ENCODE measurements at places on chromosomes 16 and 17.
A peak's percentile ranks its signal among the peaks of the same experiment; 100 is the strongest.

DNA sequence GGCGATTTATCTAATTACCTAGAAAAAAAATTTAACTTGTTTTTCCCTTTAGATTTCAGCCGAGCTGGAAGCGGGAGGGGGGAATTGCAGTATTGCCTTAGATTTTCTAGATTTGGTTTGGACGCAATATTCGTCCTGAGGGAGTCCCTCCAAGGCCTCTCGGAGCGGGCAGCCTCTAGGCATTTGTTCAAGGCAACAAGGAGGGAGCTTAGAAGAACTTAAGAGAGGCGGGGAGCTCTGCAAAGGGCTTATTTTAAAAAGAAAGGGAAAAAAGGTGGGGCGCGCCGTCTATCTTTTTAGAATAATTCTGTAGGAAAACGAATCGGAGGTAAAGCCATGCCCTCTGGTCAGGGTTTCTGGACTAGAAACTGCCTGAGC is 407 bp upstream of the TMEM94 start:
- no peak for DNase-seq

DNA sequence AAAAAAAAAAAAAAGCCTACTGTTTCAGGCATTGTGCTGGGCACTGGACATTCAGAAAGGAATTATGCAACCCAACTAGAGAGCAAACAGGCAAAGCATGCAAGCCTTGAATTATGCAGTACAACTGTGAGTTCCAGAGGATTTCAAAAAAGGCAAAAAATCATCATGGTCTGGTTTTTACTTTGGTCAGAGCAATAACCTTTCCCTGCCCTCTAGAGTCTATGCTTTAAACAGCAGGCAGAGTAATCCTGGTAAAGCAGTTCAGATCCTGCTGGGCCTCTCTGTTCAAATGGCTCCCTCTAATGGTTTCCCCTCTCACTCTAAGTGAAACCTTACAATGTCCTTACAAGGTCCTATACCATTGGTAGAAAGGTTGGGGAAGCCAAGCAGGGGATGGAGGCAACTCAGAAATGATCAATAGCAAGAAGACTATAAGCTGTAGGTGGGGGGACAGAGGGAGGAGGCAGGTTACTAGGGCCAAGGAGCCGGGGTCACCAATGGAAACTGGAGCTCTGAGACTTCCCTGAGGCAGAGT is 4.6 kb upstream of the TAF15 start:
- DNase-seq: peak; percentile 91

- no peak for DNase-seq
Measured at GRCh38 chr16:52592778-52593177, 45.8 kb upstream of the TOX3 start.

GRCh38 chr17:27793906-27794569 is 6.3 kb downstream of the NOS2 start:
- no peak for DNase-seq

- DNase-seq: no peak
Measured at GRCh38 chr16:81705261-81705660, 73.8 kb upstream of the PLCG2 start.

- no peak for DNase-seq
Measured at GRCh38 chr16:35744084-35744483, 2284.7 kb downstream of the TP53TG3F start.

- no peak for DNase-seq
Measured at GRCh38 chr17:72104863-72105234, 16.0 kb upstream of the SOX9 start.

DNA sequence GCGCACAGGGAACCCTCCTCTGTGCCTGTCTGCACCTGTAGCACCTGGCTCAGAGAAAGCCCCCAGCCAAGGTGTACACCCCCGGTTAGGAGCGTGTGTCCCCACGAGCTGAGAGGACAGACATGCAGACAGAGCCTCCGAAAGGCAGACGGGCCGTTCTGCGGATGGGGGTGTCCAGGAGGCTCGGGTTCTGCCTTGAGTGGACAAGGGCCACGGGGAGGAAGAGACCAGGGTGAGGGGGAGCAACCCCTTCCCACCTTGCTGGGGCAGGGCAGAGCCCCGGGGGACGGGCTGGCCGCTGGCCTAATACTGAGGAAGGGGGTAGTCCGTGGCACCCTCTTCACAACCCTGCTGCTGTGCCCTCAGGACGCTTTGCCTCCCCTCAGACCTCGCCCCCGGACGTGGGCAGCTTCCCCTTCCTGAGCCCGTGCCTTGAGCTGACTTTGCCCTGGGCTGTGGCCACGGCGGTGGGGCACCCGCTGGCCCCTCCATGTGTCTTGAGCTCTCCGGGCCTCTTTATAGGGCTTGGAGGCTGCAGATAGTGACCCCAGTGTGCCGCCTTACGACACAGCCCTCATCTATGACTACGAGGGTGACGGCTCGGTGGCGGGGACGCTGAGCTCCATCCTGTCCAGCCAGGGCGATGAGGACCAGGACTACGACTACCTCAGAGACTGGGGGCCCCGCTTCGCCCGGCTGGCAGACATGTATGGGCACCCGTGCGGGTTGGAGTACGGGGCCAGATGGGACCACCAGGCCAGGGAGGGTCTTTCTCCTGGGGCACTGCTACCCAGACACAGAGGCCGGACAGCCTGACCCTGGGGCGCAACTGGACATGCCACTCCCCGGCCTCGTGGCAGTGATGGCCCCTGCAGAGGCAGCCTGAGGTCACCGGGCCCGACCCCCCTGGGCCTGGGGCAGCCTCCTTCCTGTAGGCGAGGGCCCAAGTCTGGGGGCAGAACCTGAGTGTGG is 5.7 kb downstream of the SLC22A31 start:
- DNase-seq: no peak

DNA sequence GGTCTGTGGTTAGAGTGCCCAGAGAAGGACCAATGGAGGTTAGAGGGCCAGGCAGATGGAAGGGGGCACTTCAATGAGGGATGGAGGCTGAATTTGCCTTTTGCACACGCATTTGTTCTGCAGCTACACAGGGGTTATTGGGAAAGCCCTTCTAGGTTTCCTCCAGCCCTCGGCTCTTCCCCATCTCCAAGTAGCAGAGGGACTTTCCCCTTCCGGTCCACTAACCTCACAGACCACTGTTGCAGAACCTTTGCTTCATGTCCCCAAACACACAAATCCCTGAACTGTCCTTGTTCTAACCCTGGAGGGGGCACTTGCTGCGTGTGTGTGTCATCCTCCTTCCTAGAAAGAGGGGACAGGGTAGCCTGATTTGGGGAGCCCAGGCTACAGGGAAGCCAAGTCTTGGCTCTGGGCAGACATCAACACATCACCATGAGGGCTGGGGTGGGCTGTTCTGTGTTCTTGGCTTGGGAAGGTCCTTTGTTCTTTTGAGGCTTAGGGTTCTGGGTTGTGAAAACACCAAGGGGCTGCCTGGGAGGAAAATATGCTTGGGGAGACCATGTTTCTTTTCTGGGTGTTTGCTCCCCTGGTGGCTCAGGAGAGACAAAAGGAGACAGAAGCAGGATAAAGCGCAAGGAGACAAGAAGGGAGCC is 7.3 kb upstream of the NR1D1 start:
- no peak for DNase-seq

GRCh38 chr16:77970371-77970770 is 52.0 kb upstream of the CLEC3A start:
- no peak for DNase-seq

GRCh38 chr16:2591476-2592240 is 53.8 kb downstream of the PDPK1 start:
- DNase-seq: no peak

DNA sequence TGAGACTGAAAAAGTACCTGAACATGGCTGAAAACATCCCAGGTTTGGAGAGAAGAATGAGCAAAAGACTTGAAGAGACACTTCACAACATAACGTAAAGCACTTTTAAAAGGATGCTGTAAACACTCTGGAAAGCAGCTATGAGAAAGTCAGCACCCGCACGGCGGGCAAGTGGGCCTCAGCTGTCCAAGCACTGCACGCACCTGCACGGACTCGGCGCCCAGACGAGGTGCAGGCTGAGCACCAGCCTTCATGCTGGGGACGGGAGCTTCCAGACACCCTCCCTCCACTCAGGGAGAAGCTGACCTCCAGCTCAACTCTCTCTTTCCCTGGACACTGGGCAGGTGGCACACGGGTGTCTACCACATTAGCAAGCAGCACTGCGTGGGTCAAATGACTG is 13.1 kb downstream of the CCDC57 start:
- DNase-seq: no peak

DNA sequence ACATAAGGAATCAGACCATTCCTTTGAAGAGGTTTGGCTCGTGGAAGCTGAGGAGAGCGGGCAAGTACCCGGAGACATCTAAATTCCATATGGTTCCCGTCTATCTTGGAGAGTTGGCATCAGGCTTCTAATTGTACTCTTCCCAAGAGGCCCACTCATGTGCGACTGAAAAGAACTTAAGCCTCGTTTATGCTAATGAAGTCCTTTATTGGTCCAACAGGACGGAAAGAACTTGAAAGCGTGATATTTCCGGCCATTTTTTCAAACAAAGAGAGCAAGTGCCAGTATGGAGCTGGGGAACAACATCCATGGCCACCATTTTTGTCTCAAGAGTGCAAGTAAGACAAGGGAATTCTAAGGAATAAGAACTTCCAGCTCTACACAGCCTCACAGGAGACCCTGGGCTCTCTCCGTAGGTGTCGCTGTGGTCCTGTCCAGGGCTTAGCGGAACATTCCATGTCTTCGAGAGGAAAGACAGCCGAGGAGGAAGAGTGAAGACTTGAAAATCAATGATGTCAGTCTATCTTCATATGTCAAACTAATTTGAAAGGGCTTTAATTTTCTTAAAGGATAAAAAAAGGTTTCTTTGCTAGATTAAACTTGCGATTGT is 566.0 kb upstream of the PSMD7 start:
- no peak for DNase-seq

GRCh38 chr17:29068818-29069217 is 25.9 kb downstream of the PIPOX start:
- DNase-seq: no peak

DNA sequence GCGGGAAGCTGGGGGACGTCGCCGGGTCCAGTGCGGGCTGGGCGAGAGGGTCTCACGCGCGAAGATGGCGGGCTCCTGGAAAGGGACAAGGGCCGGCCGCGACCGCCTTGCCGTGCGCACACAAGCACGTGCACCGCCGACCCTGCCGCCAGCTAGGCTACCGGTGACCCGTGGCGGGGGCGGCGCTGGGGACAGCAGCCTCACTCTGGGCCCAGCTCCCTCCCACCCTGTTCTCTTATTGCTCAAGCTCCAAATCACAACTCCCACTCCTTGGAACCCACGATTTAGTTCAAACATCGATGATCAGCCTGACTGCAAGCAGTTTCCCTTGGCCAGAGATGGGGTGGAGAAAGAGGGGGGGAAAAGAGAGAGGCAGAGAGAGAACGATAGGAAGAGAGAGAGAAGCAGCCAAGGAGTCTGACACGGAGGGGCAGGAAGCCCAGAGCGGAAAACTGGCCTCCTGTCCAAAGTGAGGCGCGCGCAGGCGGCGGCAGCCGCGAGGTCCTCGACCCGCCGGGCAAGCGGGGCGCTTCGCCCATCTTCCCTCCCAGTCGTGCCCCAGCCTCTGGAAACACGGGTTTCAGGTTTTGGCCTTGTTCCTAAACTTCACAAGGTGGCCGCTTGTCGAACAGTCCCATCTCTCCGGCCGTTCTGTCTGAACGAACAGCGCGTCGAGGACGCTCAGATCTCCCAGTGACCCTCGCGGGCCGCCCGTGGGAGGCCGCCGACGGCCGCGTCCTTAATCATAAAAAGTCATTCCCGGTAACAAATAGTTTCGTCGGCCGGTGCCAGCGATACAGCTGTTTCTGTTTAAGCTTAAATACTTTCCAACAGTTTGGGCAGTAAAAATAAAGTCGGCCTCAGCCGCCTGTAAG is 1.7 kb upstream of the CBX8 start:
- DNase-seq: no peak

GRCh38 chr16:30619638-30620037 is 9.4 kb upstream of the ZNF689 start:
- no peak for DNase-seq

DNA sequence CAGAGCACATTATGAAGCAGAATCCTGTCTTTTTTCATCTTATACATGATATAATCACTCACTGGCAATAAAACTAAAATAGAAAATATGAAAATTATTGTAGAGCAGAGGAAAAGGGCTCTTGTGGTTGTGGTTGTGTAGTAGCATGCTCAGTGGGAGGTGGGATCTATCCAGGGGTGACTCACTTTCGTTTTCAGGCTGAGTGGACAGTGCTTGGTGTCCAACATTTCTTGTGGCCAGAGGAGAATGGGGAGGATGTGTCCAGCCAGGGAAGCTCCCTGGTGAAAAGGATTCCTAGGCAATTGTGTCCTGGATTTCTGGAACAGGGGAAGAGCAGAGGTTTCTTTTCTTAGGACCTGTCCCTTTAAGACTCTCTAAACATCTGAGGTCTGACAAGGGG is 31.9 kb upstream of the CPHXL start:
- DNase-seq: no peak

DNA sequence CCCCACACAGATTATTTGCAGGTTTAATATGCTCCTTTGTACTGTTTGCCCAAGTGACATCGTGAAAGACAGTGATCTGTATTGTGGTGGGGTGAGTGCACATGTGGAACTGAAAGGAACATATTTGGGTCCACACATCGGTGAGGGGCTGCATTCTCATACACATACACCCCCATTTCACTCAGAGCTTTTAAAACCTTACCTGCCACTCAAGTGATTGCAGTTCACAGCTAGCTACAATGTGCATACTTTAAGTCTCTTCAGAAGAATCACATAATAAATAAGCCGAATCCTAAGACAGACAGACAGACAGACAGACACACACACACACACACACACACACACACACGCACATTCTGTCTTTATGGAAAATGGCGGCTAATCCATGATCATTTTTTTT is 102.6 kb downstream of the AATF start:
- no peak for DNase-seq

DNA sequence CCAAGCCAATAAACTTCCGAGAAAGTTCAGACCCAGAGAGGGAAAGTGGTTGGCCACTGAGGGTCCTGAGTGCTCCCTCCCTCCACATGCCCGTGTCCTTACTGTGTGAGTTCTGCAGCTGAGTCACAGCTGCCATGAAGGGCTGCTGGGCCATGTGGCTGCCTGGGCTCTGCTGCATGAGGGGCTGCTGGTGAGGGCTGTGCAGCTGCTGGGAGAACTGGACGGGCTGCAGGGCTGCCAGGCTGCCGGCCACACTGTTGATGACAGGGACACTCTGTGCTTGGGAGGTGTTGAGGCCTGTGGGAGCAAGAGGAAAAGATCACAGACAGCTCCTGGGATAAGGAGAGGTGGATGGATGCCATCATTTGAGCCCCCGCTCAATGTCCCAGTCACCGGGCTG is 44.0 kb downstream of the HNF1B start:
- no peak for DNase-seq

- no peak for DNase-seq
Measured at GRCh38 chr17:17364338-17364667, 61.1 kb downstream of the NT5M start.

GRCh38 chr16:26569793-26570192 is 496.9 kb upstream of the C16orf82 start:
- DNase-seq: no peak

DNA sequence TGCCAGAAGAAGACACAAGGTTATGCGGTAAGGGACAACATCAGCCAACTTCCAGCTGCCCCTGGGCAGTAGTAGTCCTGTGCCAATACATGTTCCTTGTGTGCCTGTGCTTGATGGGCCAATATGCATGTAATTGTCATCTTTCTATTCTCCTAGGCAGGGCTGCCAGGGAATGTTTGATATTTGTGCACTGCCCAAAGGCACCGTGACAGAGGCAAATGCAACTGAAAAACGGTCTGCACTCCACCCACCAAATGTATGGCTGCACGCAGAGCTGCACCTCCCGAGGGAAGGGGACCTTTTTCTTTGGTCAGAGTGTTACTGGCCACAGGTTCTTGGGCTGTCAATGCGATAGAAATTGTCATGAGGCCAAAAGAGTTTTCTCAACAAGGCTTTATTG is 207.1 kb downstream of the LGALS9B start:
- DNase-seq: no peak

All from AG09319 (cell line).